NCI-H82 (cell line): ENCODE measurements at places on chromosomes 16 and 17.
A peak's percentile ranks its signal among the peaks of the same experiment; 100 is the strongest.

- DNase-seq: peak; percentile 33
Observed at GRCh38 chr16:1511662-1512569, 18.8 kb downstream of the TELO2 start.

GRCh38 chr17:53527473-53527872 is 295.3 kb upstream of the KIF2B start:
- no peak for DNase-seq

- DNase-seq: no peak
Observed at GRCh38 chr16:19297454-19297853, 11.9 kb downstream of the CLEC19A start.

DNA sequence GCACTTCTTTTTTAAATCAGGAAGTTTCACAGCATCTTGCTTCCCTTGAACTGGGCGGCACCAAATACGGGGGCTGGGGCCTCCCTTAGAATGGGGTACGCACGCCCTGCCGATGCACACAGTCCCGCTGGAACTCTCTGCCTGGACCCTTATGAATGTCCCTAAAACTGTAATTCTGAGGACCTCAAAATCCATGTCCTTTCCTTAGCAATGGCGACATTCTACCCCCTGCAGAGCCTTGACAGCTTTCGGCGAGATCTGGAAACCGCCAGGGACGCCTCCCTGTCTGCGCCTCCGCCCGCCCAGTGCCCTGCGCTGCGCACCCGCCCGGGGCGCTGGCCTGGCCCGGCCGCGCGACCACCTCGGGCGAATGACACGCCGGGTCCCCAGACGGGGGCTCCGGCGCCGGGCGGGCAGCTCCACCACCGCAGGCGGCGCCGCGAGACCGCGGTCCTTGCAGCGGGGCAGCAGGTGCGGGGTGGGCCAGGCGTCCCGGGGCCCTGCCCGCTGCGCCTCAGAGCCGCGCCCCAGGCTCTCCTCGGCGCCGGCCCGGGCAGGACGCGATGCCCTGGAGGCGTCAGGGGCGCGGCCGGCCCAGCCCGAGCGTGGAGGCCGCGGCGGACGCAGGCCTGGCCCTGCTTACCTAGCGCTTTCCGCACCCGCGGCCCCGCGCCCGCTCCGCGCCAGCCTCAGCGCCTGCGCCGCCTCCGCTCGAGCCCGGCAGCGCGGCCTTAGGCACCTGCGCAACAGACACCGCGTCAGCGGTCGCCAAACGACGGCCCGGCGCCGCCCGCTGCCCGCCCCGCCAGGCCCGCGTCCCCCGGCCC is 548 bp downstream of the HAGH start:
- peak; percentile 78 for DNase-seq

DNA sequence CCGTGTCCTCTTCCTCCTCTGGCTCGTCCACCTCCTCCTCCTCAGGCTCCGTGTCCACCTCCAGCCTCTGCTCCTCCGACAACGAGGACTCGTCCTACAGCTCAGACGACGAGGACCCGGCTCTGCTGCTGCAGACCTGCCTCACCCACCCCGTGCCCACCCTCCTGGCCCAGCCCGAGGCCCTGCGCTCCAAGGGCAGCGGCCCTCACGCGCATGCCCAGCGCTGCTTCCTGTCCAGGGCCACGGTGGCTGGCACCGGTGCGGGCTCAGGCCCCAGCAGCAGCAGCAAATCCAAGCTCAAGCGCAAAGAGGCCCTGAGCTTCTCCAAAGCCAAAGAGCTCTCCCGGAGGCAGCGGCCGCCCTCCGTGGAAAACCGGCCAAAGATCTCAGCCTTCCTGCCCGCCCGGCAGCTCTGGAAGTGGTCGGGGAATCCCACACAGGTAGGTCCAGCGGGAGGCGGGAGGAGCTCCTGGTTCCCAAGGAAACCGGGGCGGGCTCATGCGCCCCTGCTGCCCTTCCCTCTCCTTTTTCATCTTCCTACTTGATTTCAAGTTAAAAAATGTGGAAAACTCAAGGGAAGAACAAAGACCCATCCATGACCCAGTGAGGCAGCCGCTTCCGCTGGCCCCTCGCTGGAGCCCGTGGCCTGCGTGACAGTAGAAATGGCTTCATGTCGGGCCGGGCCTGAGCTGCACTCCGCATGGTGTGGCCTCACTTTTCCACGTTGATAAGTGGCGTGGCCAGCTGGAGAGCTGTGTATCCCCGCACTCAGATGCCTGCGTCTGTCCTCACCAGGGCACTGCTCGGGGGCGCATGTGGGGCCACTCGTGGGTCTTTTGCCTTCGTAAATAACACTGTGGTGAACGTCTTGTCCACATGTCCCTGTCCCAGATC is 50.7 kb downstream of the ACTG1 start:
- DNase-seq: no peak

GRCh38 chr17:8740486-8740885 is 4.2 kb downstream of the CCDC42 start:
- DNase-seq: peak; percentile 30

DNA sequence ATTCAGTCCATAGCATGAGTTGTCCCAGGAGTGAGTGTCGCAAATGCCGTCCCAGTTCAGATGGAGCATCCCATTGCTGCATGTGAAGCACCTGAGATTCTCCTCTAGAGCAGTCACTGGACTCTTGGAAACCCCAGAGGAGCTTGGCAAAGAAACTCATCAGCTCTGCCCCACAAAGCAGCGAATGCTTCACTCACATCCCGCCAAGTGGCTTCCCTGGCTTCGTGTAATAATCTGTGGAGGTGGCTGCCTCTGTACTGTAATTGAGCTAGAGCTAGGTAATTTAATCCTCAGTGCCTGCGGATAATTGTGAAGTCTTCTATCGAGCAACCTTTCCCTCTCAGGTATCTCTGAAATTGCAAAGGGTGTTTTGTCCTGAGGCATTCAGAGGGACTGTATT is 107.1 kb downstream of the SNX29 start:
- no peak for DNase-seq
